Central memory CD8-positive, alpha-beta T cell (primary cell): ENCODE measurements at places on chromosomes 2 and 18.
A peak's percentile ranks its signal among the peaks of the same experiment; 100 is the strongest.

- no peak for DNase-seq
- H3K4me3 ChIP-seq: no peak overlapping the region
- H3K36me3 ChIP-seq: no peaks in the 10 kb centered on the region
- no peaks in the 10 kb centered on the region for H3K27me3 ChIP-seq
- H3K27ac ChIP-seq: no peak overlapping the region
- H3K4me1 ChIP-seq: peaks cover 30% of the 10 kb centered on the region
These were observed 84.2 kb downstream of the ARL4C start for GRCh38 chr2:234412726-234413125.

GRCh38 chr2:64631771-64632170, 21.9 kb downstream of the SERTAD2 start:
- H3K27me3 ChIP-seq: no peaks in the 10 kb centered on the region
- peaks cover 22% of the 10 kb centered on the region for H3K36me3 ChIP-seq

DNA sequence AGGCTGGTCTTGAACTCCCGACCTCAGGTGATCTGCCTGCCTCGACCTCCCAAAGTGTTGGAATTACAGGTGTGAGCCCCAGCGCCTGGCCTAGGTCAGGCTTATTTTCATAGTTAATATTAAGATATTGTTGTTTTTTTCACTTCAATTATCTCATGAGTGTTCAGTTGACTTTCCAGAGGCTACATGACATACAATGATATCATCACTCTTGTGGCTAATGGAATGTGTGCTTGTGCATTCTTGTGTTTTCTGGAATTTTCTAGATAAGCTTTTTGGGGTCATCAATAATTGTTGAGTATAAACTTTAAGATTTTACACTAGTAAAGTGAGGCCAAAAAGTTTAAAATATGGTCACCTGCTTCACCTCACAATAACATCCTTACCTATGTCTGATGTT, 180.9 kb downstream of the FIGN start:
- H3K36me3 ChIP-seq: no peaks in the 10 kb centered on the region
- DNase-seq: no peak
- no peaks in the 10 kb centered on the region for H3K4me1 ChIP-seq

DNA sequence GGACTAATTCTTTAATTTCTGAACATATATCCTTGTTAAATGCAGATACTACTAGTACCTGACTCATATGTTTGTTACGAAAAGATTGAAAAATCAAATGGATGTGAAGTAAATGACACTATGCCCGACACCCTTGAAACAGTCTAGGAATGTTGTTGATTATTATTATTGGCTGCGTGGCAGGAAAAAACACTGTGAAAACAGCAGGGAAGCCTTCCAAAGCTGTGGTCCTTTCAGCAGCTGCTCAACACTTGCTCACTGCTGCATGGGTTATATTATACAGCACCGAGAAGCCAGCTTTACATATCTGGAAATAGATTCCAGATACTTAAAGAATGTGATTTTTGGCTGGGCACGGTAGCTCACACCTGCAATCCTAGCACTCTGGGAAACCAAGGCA, 26.5 kb downstream of the CRYGD start:
- peaks cover 8% of the 10 kb centered on the region for H3K4me1 ChIP-seq
- H3K4me3 ChIP-seq: no peak overlapping the region
- H3K27ac ChIP-seq: no peak overlapping the region
- no peaks in the 10 kb centered on the region for H3K27me3 ChIP-seq

- H3K36me3 ChIP-seq: no peaks in the 10 kb centered on the region
- peaks cover 80% of the 10 kb centered on the region for H3K4me1 ChIP-seq
- no peaks in the 10 kb centered on the region for H3K27me3 ChIP-seq
- no peak overlapping the region for H3K4me3 ChIP-seq
These were observed 66.4 kb downstream of the BABAM2 start for GRCh38 chr2:27956888-27957287.

DNA sequence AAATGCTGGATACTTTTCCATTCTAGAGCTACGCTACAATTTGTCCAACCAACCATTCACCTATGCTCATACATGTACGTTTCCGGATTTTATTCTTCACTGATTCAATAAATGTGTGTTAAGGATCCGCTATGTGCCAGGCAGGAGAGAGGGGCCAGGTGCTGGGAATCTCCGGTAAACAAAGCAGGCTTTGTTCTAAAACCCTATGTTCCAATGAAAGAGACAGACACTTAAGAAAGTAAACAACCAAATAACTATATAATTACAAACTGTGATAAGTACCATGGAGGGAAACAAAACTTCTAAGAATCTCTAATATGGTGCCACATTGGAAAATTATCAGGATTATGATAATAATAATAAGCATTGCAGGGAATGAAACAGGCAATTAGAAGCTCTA, 22.2 kb upstream of the POMC start:
- DNase-seq: no peak
- H3K27me3 ChIP-seq: peaks cover 9% of the 10 kb centered on the region
- no peak overlapping the region for H3K27ac ChIP-seq
- H3K36me3 ChIP-seq: no peaks in the 10 kb centered on the region

DNA sequence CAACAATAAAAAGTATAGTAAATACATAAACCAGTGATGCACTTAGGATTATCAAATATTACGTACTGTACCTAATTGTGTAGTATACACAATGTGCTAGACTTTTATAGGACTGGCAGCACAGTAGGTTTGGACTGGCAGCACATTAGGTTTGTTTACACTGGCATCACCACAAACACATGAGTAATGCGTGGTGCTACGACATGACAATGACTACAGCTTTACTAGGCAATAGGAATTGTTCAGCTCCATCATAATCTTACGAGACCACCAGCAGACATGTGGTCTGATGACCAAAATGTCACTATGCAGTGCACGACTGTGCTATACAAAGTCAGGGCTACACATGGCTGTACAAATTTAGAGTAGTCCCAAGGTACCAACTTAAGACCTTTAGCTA, 2.3 kb downstream of the MBOAT2 start:
- H3K4me1 ChIP-seq: peaks cover 10% of the 10 kb centered on the region
- peaks cover 5% of the 10 kb centered on the region for H3K36me3 ChIP-seq
- no peak overlapping the region for H3K27ac ChIP-seq
- no peak for DNase-seq

GRCh38 chr2:27202854-27203253, 9.0 kb upstream of the ATRAID start:
- DNase-seq: no peak
- H3K27me3 ChIP-seq: no peaks in the 10 kb centered on the region
- H3K4me1 ChIP-seq: no peaks in the 10 kb centered on the region
- peaks cover 38% of the 10 kb centered on the region for H3K36me3 ChIP-seq
- H3K27ac ChIP-seq: no peak overlapping the region
- no peak overlapping the region for H3K4me3 ChIP-seq

DNA sequence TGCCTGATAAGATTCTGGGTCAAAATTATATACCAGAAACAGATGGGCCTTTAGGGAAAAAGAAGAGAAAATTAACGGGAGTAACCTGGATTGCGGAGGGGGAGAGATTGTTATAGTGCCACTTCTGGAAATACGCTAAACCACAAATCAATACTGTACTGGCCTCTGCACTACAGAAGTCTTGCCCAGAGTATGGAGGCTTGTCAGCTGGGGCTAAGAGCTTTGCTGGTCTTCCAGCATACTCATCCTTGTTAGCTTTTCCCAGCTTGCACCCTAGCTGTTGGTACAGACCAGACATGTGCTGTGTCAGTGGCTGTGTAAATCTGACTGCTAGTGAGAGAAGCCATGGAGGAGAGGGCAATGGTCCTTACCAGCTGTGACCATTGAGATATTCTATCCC, 8.9 kb downstream of the AGBL5 start:
- H3K4me3 ChIP-seq: no peak overlapping the region
- H3K36me3 ChIP-seq: peaks cover 24% of the 10 kb centered on the region
- H3K4me1 ChIP-seq: peaks cover 7% of the 10 kb centered on the region
- no peak overlapping the region for H3K27ac ChIP-seq
- no peak for DNase-seq

GRCh38 chr18:74898965-74899364, 301.3 kb downstream of the ZNF407 start:
- H3K36me3 ChIP-seq: no peaks in the 10 kb centered on the region
- no peaks in the 10 kb centered on the region for H3K27me3 ChIP-seq
- no peak overlapping the region for H3K4me3 ChIP-seq
- peak overlapping the region; percentile 3 for H3K27ac ChIP-seq

DNA sequence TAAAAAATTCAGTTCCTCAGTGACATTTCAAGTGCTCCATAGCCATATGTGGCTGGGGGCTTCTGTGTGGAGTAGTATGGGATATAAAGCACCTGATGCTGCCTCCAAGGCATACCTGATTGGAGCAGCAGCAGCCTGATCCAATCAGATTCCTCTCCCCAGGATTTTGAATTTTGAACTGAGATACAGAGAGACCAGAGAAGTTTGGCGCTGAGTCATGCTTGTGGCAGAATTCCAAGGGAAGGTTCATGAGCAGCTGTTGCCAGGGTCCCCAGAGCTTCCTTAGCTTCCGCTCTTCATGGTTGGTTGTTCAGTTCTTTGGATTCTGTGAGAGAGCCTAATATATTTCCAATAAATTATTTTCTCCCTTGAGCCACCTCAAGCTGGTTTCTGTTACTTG, 29.0 kb upstream of the CFAP36 start:
- H3K27ac ChIP-seq: no peak overlapping the region
- no peak overlapping the region for H3K4me3 ChIP-seq

- peaks cover 30% of the 10 kb centered on the region for H3K36me3 ChIP-seq
- DNase-seq: no peak
- peak overlapping the region; percentile 11 for H3K27ac ChIP-seq
- no peaks in the 10 kb centered on the region for H3K27me3 ChIP-seq
These were observed 22.3 kb downstream of the SEMA4F start for GRCh38 chr2:74676331-74676730.

DNA sequence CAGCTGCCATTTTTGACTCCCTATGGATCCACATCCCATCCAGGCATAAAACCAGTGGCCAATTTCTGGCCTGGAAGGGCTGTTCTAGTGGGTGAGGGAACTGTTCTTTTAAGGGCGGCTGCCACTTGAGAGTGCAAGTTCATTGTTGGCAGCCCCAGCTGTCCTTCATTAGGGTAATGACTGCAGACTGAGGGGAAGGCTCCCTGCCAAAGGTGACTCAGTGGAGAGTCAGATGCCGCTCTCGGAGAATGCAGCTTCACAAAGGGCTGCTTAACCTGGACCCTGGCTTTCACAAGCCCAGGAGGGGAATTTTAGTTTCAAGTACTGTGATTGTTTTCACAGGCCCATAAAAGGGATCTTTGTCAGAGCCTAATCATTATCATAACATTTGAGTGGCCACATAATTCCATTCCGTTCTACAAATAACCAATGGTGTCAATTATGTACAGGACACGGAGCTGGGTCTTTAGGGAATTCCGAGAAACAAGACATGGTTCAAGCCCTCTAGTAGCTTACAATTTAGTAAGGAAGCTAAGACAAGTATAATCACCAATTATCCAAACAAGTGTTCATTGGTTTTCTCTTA, 235.7 kb downstream of the CDCA7 start:
- H3K36me3 ChIP-seq: no peaks in the 10 kb centered on the region
- no peaks in the 10 kb centered on the region for H3K4me1 ChIP-seq
- no peak for DNase-seq
- H3K27me3 ChIP-seq: peaks cover 43% of the 10 kb centered on the region
- no peak overlapping the region for H3K27ac ChIP-seq

GRCh38 chr18:42606886-42607495, 508.5 kb downstream of the RIT2 start:
- no peak overlapping the region for H3K27ac ChIP-seq
- no peak overlapping the region for H3K4me3 ChIP-seq
- H3K4me1 ChIP-seq: no peaks in the 10 kb centered on the region
- no peaks in the 10 kb centered on the region for H3K27me3 ChIP-seq
- DNase-seq: no peak

GRCh38 chr2:54208364-54209240, 47.4 kb downstream of the TSPYL6 start:
- no peaks in the 10 kb centered on the region for H3K27me3 ChIP-seq
- no peaks in the 10 kb centered on the region for H3K36me3 ChIP-seq
- peaks cover 5% of the 10 kb centered on the region for H3K4me1 ChIP-seq
- DNase-seq: no peak

- H3K4me1 ChIP-seq: peaks cover 39% of the 10 kb centered on the region
- H3K36me3 ChIP-seq: peaks cover 10% of the 10 kb centered on the region
- no peaks in the 10 kb centered on the region for H3K27me3 ChIP-seq
- no peak for DNase-seq
- no peak overlapping the region for H3K27ac ChIP-seq
- H3K4me3 ChIP-seq: no peak overlapping the region
These were observed 6.4 kb downstream of the ATL2 start for GRCh38 chr2:38370664-38371063.

- no peak for DNase-seq
- no peaks in the 10 kb centered on the region for H3K27me3 ChIP-seq
- H3K36me3 ChIP-seq: no peaks in the 10 kb centered on the region
- H3K27ac ChIP-seq: no peak overlapping the region
- H3K4me3 ChIP-seq: no peak overlapping the region
These were observed 238.7 kb upstream of the KCNH7 start for GRCh38 chr2:163077241-163077640.

DNA sequence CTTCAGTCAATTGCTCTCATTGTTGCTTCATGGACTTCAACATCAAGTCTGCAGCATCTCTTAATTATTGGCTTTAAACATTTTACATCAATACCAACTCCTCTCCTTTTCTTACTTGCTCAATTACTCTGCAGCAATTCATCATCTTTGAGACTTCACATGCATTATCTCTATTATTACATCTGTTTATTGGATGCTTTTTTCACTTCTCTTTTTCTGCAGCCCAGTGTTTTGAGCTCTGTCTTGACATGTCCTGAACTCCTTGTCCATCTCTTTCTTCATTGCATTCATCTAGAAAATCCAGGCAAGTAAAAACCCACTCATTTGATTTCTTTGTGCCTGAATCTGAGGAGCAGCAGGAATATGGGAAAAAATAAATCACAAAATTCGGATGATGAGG, 647.9 kb downstream of the PLCL1 start:
- no peak overlapping the region for H3K27ac ChIP-seq
- no peak overlapping the region for H3K4me3 ChIP-seq
- H3K4me1 ChIP-seq: no peaks in the 10 kb centered on the region
- H3K36me3 ChIP-seq: no peaks in the 10 kb centered on the region
- DNase-seq: no peak

DNA sequence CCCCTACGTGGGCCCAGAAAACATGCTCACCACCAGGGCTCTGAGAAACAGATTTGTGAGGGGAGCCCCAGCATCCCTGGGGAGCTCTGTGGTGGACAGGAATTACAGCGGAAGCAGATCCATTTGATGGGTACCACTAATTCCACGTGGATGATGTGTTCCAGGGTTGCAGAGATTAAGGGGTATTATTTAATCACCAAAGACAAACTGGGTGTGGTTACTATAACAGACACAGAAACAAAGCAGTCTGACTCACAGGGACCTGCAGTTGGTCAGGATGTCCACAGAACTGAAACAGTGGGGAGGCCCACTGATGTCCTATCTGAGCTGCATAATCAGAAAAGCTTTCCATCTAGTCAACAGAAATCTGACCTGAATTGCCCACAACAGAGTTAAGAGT, 65.8 kb downstream of the PSMG2 start:
- H3K36me3 ChIP-seq: peaks cover 5% of the 10 kb centered on the region
- no peaks in the 10 kb centered on the region for H3K27me3 ChIP-seq
- no peak overlapping the region for H3K4me3 ChIP-seq
- no peak for DNase-seq

- H3K4me1 ChIP-seq: no peaks in the 10 kb centered on the region
- DNase-seq: no peak
- no peaks in the 10 kb centered on the region for H3K27me3 ChIP-seq
- H3K4me3 ChIP-seq: no peak overlapping the region
- H3K36me3 ChIP-seq: peaks cover 3% of the 10 kb centered on the region
These were observed 47.4 kb downstream of the RPE start for GRCh38 chr2:210049831-210050230.
